ENCODE measurements at places on chromosomes 3 and 15.

DNA sequence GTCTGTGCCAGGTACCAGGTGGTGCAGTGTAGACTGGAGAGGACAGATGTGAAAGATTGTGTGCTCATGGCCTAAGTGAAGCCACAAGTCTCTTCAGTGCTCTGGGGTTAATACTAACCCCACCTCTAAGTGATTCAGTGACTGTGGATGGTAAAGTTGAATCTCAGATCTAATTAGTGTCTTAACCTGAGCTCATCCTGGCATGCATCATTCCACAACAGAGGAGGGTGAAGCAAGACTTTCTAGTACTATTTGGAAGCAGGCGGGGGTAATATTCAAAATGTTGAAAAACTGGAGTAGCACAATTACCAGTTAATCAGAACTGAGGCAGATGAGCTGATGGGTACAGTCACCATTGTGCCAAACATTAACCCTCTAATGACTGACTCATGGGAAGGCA lies 2.8 kb upstream of the MESD start:
- DNase-seq, result no peak

DNA sequence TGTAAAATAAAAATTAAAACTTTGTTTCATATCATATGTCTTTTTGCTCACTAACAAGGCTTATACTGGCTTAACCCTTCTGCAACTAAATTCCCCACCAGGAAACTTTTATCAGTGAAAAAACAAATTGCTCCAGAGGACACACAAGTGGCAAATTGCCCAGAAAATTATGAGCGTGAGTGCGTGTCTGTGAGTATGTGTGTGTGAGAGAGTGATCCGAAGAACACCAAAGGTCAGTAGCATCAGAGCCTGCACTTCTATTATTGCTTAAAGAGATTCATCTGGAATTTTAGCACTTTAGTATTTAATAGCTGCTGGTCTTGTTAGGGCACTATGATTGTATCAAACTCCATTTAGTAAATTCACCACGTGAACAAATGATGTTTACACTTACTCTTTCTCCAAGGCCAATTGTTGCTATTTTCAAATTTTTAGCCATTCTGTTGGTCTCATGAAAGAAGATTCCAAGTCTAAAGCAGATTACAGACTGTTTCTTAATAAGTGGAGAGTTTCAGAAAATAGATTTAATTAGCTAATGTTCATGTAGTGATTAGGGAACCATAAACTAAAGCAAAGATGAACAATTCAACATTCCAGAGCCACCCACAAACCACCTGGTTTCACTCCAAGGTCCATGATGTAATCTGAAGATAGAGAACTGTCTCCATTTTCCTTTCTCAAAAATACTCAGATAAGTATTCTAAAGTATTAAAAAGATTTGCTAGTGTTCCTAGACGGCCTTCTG lies 91.1 kb upstream of the IL12A start:
- DNase-seq, result no peak

DNA sequence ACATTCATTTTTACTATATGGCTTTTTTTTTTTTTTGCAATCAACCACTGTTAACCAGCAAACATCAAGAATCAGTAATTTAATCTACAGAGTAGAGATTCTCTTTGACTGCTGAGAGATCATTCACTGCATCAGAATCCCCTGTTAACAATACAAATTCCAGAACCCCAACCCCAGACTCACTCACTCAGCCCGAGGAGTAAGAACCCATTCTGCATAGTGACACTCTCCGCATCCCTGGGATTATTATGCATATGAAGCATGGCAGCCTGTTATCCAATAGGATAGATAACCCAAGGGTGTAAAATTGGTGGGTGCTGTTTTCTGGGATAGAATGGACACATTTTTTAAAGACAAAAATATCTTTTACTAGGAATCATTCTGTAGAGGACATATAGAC lies 76.3 kb upstream of the CCDC39 start:
- DNase-seq, result no peak

GRCh38 chr15:69172847-69173246 lies 12.4 kb downstream of the GLCE start:
- DNase-seq, result no peak

GRCh38 chr15:72902245-72902918 lies 118.8 kb upstream of the ADPGK start:
- DNase-seq, result no peak

- DNase-seq, result no peak
These were observed 42.1 kb upstream of the RAF1 start for GRCh38 chr3:12705981-12706380.

DNA sequence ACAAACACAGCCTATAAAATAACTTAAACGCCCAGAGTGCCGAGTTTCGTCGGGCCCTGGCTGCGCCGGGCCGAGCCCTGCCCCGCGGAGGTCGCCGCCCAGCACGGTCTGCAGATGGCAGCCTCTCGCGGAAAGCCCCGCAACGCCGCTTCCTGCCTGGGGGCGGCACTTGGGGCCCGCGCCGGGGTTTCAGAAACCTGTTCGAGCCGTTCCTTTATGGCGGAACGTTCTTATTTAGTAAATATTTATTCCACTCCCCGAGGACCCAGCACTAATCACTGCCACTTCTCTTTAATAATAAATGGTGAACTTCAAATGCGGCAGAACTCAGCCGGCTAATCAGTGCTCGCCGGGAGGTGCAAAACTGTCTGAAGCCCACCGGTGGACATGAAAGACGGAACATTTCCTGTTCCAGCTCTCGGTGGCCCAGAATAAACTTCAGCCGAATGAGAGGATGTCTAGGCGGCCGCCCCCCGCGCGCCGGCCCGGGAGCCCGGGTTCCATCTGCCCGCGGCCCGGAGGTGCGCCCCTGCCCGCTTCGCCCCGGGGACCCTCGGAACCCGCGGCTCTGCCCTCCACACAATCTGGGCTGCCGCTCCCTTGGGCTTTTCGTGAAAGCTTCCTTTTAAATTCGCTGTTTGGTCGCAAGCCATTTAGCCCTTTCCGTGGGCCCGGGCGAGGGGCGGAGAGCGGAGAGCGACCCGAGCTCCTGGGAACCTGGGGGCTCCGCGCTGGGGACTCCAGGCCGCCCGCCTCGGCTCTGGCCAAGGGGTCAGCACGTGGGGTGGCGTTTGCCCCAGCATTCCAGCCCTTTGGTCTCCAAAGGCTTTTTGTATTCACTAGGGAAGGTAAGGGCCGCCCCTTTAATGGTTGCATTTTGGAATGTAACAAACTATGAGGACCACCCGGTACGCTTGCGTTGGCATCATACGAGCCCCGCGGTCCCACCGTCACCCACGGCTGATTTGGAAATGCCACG lies 110.8 kb upstream of the ATP11B start:
- no peak for DNase-seq

GRCh38 chr15:83422541-83422940 lies 24.6 kb upstream of the SH3GL3 start:
- DNase-seq, result no peak

- DNase-seq, result no peak
These were observed 12.1 kb upstream of the ARID3B start for GRCh38 chr15:74528876-74529275.

DNA sequence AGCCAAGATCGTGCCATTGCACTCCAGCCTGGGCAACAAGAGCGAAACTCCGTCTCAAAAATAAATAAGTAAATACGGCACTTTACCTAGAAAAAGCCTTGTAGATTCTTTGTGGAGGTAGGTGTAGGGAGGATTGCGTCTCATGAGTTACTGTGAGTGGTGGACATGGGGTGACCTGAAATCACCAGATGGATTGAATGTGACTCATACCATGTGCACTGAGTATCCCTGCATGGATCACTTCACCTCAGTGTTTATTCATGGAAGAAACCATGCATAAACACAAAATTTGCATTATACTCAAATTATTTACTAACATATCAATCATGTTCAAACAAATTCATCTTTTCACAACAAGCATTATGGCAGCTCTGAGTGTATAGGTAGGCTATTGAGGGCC lies 55.9 kb downstream of the MRPS25 start:
- DNase-seq, result no peak

GRCh38 chr3:141366285-141367037 lies 1.8 kb upstream of the ZBTB38 start:
- DNase-seq, result no peak

GRCh38 chr3:175356899-175357324 lies 497.8 kb downstream of the NAALADL2 start:
- DNase-seq, result no peak

GRCh38 chr3:132593241-132593946 lies 3.7 kb upstream of the ACKR4 start:
- no peak for DNase-seq

DNA sequence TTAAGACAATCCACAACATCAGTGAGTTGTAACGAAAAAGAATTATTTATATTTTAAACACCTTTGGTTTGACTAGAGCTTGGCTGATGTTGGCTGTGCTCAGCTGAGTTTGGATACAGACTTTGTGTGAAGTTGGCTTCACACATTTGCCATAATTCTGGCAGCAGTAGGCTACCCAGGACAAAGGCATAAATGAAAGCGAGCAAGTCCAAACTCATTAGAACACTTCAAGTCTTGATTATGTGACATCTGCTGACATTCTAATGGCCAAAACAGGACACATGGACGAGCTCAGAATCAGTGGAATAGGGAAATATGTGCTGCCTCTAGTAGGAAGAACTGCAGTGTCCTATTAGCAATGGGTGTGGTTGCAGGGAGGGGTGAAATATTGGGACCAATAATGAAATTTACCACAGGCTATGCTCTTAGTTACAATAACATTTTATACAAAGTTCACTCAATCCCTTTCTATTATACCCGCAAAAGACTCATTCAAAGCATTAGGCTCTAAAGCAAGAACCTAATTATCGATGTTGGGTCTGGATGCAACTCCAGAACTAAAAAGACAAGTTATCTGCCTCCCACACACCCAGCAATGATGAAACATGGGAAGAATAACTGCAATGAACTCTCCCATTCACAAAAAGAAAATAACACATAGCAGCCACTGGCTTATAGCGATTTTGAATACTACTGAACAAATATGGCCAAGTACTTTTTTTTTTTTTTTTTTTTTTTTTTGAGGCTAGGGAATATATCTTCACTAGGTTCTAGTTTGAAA lies 493.9 kb upstream of the RASGRP1 start:
- DNase-seq, result no peak

GRCh38 chr3:26198609-26199008 lies 408.7 kb downstream of the OXSM start:
- DNase-seq, result no peak

GRCh38 chr3:43024181-43024885 lies 45.2 kb downstream of the GASK1A start:
- DNase-seq, result no peak

- no peak for DNase-seq
These were observed 23.3 kb downstream of the LARP6 start for GRCh38 chr15:70830615-70831014.

DNA sequence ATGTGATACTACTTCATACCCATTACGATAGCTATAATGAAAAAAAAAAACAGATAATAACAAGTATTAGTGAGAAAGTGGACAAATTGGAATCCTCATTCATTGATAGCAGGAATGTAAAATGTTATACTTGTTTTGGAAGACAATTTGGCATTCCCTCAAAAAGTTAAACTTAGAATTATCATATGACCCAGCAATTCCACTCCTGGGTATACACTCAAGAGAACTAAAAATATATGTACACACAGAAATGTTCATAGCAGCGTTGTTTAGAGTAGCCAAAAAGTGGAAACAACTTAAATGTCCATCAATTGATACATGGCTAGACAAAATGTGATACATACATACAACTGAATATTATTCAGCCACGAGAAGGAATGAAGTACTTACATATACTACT lies 69.9 kb downstream of the PRICKLE2 start:
- no peak for DNase-seq

GRCh38 chr15:40064231-40064894 lies 25.4 kb upstream of the SRP14 start:
- no peak for DNase-seq

- DNase-seq, result no peak
These were observed 345.9 kb downstream of the FOXP1 start for GRCh38 chr3:71237672-71238071.

GRCh38 chr15:49155834-49156627 lies 632 bp upstream of the COPS2 start:
- DNase-seq, result no peak

- no peak for DNase-seq
These were observed 9.8 kb upstream of the SLC9C1 start for GRCh38 chr3:112303764-112304325.

DNA sequence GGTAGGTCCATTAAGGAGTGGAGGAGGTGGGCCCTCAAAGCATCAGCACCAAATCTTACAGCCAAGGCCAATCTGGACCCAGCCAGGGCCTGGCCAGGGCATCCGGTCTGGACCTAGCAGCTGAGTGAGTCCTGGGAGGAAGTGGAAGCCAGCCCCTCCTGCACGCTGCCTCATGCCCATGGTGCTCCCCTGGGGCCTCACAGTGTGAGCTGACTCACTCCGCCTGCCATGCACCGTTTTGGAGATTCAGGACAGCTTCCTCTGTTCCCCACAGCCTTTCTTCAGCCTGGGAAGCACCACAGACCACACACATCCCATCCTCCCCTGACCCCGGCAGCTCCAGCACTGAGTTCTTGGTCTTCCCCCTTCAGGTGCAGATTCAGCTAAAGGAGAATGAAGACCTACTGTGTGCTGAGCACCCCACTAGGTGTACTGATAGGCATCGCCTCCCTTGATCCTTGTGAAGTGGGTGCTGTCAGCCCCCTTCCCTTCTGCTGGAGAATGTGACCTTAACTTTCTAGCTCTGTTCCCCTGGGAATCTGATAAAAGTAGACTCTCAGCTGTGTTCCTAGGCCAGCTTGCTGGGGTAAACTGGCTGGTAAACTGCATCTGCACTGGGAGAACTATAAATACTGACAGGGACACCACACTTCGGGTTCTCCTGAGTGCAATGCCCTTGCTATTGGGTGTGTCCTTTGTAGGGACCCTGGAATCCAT lies 36.8 kb upstream of the SEC13 start:
- DNase-seq, result no peak

GRCh38 chr3:167575000-167575600 lies 78.6 kb downstream of the WDR49 start:
- no peak for DNase-seq

- no peak for DNase-seq
These were observed 3.6 kb upstream of the TNK2 start for GRCh38 chr3:195911946-195912270.

DNA sequence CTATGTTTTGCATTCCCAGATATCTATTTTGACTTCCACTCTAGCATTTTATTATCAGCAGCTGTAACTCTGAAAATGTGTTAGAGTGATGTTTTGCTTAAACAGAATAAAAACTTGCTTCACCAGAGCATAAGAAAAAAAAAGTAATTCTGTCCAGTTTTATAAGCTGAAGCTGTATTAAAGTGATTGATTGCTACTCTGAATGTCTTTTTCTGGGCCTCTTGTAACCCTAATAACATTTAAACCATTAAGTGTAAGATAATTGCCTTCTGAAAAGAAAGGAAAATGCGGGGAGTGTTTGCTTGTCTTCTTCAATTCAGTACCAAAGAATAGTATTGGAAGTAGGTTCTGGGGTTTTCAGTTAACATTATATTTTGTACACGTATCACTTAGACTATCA lies 57.9 kb upstream of the UBE2E1 start:
- no peak for DNase-seq

Data from stimulated activated CD4-positive, alpha-beta T cell treated with anti-CD3 and anti-CD28 coated beads, Interleukin-1b, Interleukin-23, amount 100 ng/mL, for 1 hour (primary cell).